ENCODE measurements at places on chromosomes 11 and 22. TPM values are rescaled to one million over a fixed set of nuclear protein-coding genes. Genes with fewer than 3 reads are reported as not detected.

The BMAL1 gene
- 29.3 TPM for total RNA-seq

The C11orf97 gene
- not detected for total RNA-seq

The ZNF215 gene
- total RNA-seq, result 3.0 TPM

The OR4D5 gene
- not detected for total RNA-seq

The OR5M8 gene
- not detected for total RNA-seq

The PLET1 gene
- total RNA-seq, result not detected

The CHRM4 gene
- 0.55 TPM for total RNA-seq

The CALCA gene
- not detected for total RNA-seq

The ARFGAP3 gene
- total RNA-seq, result 45.3 TPM

The NLRP14 gene
- not detected for total RNA-seq

The SLC37A2 gene
- 3.4 TPM for total RNA-seq

The PNPLA5 gene
- not detected for total RNA-seq

The OR10G8 gene
- total RNA-seq, result not detected

The SHISA8 gene
- total RNA-seq, result not detected

The POU2AF2 gene
- total RNA-seq, result not detected

The ZNF280B gene
- total RNA-seq, result 0.41 TPM

The SPDYC gene
- not detected for total RNA-seq

The KRTAP5-1 gene
- total RNA-seq, result not detected

The CCDC81 gene
- 0.41 TPM for total RNA-seq

The ACTN3 gene
- total RNA-seq, result under 0.01 TPM

The ANKRD49 gene
- 27.7 TPM for total RNA-seq

The ZNRF3 gene
- total RNA-seq, result 9.4 TPM

The INPPL1 gene
- total RNA-seq, result 66.6 TPM

The INSC gene
- total RNA-seq, result 5.4 TPM

The ZFPL1 gene
- total RNA-seq, result 38.5 TPM

The EIF3F gene
- 215 TPM for total RNA-seq

The APOA4 gene
- total RNA-seq, result not detected

The DUSP8 gene
- 4.4 TPM for total RNA-seq

The NAV2 gene
- 39.0 TPM for total RNA-seq

The DGCR2 gene
- total RNA-seq, result 25.5 TPM

The PRG3 gene
- not detected for total RNA-seq

The SLC5A1 gene
- total RNA-seq, result not detected

The NLRX1 gene
- 21.9 TPM for total RNA-seq

The ARHGAP1 gene
- total RNA-seq, result 71.7 TPM

The CHRNA10 gene
- total RNA-seq, result not detected

The CLP1 gene
- 3.9 TPM for total RNA-seq

The NUDT8 gene
- 3.6 TPM for total RNA-seq

The ALDH3B1 gene
- 9.4 TPM for total RNA-seq

The MRGPRE gene
- 0.33 TPM for total RNA-seq
